ENCODE measurements at places on chromosomes 3 and 15.

DNA sequence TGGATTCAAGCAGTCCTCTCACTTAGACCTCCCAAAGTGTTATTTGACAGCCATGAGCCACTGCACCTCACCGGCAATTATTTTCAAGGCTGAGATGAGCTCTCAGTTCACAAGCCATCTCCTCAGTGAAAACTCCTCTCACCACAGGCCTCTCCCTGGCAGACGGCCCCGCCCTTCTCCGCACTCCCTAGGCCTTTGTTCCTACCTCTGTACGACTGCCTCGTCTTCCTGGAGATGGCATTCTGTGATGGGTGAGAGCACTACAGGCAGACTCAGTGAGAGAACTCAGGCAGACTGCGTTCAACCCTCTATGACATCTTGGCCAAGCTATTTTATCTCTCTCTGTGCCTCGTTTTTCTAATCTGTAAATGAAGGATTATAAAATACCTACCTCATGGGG, 67.0 kb upstream of the TPM1 start:
- no peak for DNase-seq

DNA sequence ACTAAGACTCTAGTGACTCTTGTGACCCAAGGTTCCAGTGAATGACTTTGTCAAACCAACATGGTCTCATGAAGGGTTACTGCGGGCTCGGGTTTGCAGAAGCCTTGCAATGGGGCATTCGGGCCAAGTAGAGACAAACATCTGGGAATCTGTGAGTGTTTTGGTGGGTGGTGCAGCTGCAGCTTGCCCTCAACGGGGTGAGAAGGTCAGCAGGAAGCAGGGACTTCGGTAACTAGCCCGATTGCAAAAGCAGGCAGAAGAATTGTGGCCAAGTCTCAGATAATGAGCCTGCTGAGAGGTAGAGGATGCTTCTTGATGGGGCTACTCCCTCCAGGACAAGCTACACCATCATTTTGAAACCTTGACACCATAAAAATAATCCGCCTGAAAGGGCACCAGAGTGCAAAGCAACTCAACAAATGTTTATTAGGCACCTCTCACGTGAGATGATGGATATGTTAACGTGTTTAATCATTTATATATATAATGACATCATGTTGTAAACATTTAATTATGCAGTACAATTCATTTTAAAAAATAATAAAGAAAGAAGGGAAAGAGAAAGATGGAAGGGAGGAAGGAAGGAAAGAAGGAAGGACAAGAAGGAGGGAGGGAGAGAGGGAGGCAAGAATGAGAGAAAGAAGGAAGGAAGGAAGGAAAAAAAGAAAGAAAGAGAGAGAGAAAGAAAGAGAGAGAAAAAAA, 263.9 kb upstream of the IGF1R start:
- no peak for DNase-seq

DNA sequence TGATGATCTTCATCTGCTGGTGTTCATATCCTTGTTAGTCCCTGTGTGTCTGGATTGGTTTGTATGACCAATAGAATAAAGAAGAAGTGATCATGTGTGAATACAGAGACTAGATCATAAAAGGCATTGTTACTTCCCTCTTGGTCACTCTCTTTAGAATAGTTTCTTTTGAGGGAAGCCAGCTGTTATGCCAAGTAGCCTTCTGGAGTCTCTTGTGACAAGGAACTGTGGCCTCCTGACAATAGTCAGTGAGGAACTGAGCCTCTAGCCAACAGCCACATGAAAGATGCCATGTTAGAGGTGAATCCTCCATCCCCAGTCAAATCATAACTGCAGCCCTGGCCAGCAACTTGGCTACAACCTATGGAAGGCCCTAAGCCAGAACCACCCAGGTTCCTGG, 63.0 kb upstream of the SMAD3 start:
- no peak for DNase-seq

DNA sequence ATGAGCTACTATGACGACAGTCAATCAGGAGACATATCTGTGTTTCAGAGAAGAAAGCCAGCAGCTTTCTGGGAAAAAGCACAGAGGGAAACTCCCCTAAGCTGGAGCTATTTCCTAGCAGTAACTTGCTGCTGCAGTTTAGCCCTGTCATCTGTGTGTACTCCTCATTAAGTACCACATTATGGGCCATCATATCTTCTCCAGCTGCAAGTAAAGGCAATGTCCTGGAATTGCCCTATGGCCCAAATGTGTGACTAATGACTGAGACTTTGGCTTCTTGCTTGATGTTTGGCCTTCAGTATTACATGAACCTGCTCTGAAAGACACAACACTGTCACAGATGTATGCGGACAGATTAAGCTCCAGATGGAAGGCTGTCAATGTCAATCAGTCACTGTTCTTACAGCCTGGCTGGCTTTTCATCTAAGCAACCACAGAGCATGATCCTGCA, 190.8 kb downstream of the FHIT start:
- no peak for DNase-seq

- DNase-seq = no peak
These were observed 272.7 kb downstream of the OCA2 start for GRCh38 chr15:27826411-27826810.

- no peak for DNase-seq
These were observed 143.5 kb downstream of the ADAM10 start for GRCh38 chr15:58605931-58606530.

DNA sequence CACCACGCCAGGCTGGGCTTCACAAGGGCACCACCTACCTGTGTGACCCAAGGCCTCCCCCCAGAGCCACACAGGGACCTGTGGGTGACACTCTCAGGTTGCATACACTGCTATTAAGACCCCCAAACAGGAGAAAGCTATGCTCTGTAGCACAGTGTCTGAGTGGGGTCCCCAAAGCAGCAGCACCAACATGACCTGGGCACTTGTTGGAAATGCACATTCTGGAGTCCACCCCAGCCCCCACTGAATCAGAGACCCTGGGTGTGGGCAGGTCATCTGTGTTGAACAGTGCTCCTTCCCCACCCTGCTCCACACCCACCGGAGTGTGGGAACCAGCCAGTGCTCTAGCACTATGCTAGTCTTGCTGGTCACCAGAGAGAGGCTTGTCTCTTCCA, 76.1 kb downstream of the ADAMTS17 start:
- no peak for DNase-seq

DNA sequence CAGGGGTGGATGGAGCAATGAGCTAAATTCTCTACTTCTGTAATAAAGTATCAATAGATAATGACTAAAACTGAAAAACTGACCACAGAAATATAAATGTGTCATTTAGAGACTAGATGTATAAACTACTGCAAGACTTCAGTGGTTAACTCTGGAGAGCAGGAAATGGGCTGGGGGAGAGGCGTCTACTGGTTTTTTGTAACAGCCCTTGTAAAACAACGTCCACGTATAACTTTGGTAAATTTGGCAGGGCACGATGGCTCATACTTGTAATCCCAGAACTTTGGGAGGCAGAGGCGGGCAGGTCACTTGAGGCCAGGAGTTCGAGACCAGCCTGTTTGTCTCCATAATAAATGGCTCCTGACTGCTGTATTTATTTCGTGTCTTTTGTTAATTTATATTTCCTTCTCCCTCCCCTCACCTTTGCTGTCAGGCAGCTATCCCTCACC, 12.5 kb downstream of the RAB27A start:
- no peak for DNase-seq

- DNase-seq = no peak
These were observed 100.3 kb upstream of the TPRG1 start for GRCh38 chr3:189071446-189071845.

DNA sequence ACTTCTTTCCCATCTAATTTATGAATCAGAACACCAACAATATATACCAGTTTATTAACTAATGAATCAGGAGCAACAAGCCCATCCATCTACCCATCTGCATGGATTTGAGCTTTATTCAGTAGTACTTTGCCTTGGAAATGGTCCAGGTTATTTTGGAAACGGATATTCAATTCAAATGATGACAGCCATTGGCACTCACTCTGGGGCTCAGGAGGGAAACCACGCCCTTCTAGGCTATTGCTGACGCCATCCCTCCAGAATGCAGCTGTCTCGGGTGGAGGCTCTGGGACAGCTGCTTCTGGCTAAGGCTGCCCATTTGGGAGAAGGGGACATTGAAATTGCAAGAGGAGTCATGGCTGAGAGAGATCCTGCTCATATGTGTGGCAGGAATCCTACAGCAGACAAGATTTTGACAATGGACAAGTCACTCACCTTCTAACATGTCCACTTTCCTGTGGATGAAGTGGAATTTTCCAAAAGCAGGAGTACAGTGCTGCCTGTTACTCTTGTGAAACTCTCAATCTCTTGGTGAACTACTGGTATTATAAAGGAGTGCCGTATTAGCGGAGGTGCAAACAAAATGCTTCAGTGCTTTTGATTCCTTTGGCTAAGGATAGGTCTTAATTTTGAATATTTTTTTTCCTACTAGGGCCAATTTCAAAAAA, 29.3 kb upstream of the TRAK1 start:
- peak; percentile 73 for DNase-seq

- DNase-seq = no peak
These were observed 55.9 kb upstream of the MEF2A start for GRCh38 chr15:99509686-99510461.

DNA sequence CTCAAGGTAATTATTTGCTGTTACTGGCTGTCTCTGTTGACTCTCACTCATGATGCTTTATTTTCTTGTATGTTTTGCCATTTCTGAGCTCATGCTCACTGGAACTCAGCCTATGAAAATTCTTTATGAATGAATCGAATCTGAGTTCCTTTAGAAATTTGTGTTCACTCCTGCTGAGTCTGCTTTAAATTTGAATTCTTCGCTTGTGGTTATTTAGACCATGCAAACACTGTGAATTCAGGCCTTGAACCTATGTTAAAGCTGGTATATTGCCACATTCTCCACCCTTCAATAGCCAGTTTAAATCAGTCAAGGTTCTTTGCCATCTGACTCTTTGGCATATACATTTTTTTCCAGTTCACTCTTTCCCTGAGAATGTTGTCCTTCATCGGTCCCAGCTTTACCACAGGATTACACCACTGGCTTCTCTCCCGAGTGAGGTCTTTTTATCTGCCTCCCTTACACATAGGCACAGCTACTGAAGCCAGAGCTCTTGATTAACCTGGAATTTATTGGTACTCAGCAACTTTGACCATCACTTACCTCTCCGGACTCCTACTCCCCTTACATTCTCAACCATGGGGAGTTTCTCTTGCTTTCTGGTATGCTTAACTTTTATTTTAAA, 400.6 kb downstream of the VPS13C start:
- no peak for DNase-seq

GRCh38 chr3:37800022-37800551, 61.6 kb upstream of the CTDSPL start:
- no peak for DNase-seq

- DNase-seq = no peak
These were observed 159.8 kb downstream of the SYNPR start for GRCh38 chr3:63437858-63438257.

GRCh38 chr3:128432301-128432970, 34.3 kb downstream of the DNAJB8 start:
- DNase-seq = no peak

GRCh38 chr3:25292595-25292994, 135.5 kb upstream of the RARB start:
- no peak for DNase-seq
